ENCODE measurements at places on chromosomes 13 and 19. TPM values are rescaled to one million over a fixed set of nuclear protein-coding genes. Genes with fewer than 3 reads are reported as not detected.

Gene UNC13A
- total RNA-seq = 0.48 TPM

Gene DACH1
- 3.6 TPM for total RNA-seq

Gene SIGLEC5
- total RNA-seq = not detected

Gene NLRP7
- total RNA-seq = 0.24 TPM

Gene NTF4
- total RNA-seq = 4.1 TPM

Gene RNF113B
- total RNA-seq = not detected

Gene KCTD12
- total RNA-seq = 144 TPM

Gene GET3
- 25.0 TPM for total RNA-seq

Gene ENOX1
- total RNA-seq = 19.3 TPM

Gene DHDH
- total RNA-seq = not detected

- DNase-seq = peak; percentile 46
Observed at GRCh38 chr13:23074075-23074828, 106.5 kb upstream of the SGCG start.

DNA sequence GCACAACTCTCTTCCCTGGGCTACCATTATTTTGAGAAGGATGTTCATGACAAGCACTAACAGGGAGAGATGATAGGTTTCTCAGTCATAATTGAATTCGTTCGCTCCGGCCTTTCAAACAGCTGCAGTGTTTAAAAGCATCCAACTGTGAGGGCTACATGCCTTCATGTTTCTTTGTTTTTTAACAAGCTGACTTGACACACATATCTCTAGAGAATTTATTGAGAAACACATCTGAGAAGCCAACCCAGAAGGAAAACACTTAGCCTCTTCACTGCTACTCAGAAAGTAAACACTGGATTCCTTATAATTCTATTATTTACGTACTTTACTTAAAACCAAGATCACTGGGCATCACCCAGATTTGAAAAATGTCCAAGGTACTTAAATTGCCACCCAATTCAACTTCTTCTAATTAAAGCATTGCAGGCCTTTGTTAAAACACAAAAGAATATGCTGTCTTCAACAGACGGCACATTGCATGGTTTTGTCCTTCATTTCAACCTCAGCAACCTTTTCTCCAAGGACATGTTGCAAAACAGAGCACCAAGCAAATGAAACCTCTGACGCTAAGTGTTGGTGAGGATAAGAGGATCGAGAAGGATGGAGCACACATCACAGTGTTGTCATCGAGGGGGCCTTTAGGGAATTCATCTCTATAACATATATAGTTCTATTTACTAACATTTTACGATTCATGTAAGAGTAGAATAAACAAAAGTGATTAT is 75.8 kb downstream of the TBC1D4 start:
- no peak for DNase-seq

DNA sequence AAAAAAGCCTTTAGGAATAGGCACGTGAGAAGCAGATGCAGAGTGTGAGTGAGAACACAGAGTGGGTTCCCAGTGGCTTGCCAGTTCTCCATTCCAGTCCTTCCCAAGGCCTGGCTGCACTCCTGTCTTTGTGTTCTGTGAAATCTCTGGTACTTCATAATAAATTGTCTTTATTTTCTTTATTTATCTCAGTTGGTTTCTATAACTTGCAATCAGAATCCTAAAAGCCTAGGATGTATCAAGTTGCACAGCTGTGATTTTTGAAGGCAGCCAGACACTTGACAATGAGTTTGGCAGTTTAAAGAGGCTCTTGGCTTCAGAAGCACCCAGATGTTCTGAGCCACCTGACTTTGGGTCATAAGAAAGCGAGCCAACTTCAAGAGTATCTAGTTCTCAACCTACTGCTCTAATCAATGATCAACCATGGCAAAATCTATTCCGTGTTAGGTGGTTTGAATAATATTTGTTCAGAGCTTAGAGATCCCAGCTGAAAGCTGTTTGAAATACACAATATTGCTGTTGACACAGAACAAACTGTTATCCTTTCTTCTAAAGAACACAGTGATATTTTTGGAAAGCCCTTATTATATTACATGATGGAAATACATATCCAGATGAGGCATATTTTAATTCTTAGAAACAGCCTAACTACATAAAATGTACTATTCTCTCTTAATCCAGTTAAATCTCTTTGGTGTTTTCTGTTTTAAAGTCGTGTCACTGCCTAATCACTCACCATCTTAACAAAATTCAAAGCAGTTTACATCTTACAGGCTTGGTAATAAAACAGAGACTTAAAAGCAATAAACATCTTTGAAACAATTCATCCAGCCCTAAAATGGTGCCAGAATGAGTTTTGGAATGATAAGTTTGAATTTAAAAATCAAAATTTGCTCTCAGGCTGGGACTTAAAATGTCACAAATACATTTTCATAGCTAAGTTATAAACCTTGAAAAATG is 483.0 kb upstream of the NBEA start:
- DNase-seq = peak; percentile 88

DNA sequence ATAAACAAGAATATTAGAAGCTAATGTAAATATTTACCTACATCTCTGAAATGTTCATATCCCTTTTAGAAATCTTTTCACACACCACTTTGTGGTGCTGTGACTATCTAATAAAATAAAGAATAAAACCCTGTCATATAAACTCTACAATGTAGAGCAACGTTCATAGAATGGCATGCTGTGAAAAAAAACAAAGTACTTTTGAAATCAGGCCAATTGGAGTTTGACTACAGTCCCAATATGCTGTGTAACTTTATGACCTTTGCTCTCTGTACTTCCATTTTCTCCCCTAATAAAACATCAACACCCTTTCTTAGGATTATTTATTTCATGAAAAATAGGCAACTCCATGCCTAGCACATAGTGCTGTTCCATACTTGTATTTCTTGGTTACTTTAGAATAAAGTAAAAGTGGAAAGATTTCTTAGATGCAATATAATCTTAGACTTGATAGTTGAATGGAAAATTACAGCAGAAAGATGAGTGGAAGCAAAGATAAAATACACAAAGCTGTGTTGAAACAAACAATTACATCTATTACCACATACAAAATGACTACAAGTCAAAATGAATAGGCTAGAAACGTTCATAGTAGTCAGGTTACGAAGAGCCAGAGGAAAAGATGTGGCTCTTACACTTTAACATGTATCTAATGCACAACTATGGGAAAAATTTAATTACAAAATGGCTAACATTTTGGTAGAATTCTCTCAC is 613.2 kb upstream of the SLITRK5 start:
- DNase-seq = no peak

- no peak for DNase-seq
Observed at GRCh38 chr13:93118081-93118615, 108.5 kb upstream of the GPC6 start.

DNA sequence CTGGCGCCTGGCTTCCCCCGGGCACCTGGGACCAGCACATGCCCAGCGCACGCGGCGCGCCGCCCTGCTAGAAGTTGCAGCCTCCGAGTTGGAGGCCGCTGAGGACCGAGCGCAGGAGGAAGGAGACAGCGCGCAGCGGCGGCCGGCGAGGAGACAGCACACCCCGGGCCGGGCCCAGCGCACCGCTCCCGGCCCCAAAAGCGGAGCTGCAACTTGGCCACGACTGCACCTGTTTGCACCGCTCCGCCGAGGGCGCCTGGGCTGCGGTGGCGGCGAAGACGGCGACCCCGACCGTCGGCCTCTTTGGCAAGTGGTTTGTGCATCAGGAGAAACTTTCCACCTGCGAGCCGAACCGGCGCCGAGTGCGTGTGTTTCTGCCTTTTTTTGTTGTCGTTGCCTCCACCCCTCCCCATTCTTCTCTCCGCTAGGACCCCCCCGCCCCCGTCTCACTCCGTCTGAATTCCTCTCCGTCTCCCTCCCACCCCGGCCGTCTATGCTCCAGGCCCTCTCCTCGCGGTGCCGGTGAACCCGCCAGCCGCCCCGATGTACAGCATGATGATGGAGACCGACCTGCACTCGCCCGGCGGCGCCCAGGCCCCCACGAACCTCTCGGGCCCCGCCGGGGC is at the start of gene SOX1:
Gene SOX1, plus strand, starts transcription at position 34 of the 626 bp plus-strand sequence. Its CDS starts 510 bp downstream, at position 544.
- DNase-seq = no peak

- no peak for DNase-seq
Observed at GRCh38 chr19:20640023-20640422, 21.3 kb downstream of the ZNF626 start.

GRCh38 chr19:54661846-54662481 is 821 bp upstream of the LILRB4 start:
- no peak for DNase-seq

DNA sequence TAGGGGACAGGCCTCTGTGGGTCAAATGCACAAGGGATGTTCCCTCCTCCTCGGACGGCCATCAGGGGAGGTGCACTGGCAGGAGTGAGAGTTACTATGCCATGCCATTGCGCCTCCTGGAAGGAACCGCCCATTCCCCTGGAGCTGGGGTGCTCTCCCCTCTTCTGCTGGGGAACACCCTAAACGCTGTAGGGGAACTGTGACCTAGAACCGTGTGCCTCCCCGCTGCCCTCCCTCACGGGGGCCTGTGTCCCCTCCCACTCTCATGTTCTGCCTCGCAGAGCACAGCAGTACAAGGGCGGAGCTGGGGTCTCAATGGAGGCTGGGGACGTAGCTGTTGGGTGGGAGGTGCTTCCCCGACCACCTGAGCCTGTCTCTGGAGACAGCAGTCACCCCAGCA is 17.2 kb upstream of the CRTC1 start:
- DNase-seq = no peak

- no peak for DNase-seq
Observed at GRCh38 chr13:84985860-84986259, 813.4 kb downstream of the SLITRK6 start.

GRCh38 chr19:31331536-31331935 is 17.7 kb downstream of the TSHZ3 start:
- DNase-seq = no peak

GRCh38 chr13:97497400-97497799 is 63.4 kb downstream of the RAP2A start:
- no peak for DNase-seq

DNA sequence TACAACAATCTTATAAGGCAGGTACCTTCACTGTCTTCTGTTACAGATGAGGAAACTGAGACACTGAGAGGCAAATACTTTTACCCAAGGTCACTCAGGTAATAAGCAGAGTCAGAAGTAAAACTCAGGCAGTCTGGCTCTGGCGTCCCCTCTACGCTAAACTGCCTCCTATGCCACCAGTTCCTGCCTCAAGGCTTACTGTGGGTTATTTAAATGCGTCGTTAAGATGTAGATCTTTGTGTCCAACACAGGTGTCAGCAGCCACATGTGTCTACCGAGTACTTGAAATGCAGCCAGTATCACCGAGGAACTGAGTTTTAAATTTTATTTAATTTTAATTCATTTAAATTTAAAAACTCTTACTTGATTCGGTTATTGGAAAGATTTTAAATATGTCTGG is 1.9 kb downstream of the HAS1 start:
- DNase-seq = no peak

- no peak for DNase-seq
Observed at GRCh38 chr13:93955904-93956303, 523.6 kb downstream of the DCT start.

- peak; percentile 62 for DNase-seq
Observed at GRCh38 chr13:28337166-28338005, 157.5 kb downstream of the FLT1 start.

DNA sequence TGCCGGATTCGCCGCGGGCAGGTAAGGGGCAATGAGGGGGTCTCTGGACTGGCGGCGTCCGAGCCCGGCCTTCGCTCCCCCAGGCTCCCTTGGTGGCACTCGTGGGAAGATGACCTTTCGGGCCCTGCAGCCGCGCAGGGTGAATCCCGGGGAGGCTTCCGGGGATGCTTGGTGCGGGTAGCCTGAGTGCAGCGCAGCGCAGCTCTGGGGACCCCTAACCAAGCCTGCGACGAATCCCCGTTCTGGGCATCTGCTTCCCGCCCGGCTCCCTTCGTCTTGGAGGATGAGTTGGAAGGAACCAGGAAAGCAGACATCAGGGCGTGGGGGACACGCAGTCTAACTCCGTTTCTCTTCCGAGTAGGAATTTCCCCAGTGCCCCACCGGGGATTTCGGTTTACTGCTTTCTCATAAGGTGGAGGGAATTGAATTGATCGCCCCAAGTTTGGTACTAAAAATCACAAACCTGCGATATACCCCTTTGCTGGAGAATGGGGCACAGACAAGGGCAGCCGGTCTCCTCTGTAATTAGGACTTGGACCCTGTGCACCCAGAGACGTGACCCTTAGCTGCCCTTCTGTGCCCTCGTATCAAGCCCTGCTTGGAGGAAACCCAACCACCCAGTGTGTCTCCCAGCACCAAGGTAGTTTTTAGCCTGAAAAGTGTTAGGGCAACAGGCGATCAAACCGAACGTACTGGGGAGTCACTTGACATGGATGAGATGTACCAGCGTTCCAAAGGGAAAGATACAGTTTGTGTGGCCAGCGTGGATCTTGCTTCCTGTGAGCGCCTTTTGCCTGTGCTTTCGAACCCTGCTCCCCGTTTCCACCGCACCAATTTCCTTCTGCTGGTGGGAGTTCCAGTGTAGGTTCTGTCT is 1.0 kb downstream of the GPC5 start:
- DNase-seq = no peak

GRCh38 chr13:24892829-24893228 is 128.9 kb downstream of the RNF17 start:
- DNase-seq = no peak

DNA sequence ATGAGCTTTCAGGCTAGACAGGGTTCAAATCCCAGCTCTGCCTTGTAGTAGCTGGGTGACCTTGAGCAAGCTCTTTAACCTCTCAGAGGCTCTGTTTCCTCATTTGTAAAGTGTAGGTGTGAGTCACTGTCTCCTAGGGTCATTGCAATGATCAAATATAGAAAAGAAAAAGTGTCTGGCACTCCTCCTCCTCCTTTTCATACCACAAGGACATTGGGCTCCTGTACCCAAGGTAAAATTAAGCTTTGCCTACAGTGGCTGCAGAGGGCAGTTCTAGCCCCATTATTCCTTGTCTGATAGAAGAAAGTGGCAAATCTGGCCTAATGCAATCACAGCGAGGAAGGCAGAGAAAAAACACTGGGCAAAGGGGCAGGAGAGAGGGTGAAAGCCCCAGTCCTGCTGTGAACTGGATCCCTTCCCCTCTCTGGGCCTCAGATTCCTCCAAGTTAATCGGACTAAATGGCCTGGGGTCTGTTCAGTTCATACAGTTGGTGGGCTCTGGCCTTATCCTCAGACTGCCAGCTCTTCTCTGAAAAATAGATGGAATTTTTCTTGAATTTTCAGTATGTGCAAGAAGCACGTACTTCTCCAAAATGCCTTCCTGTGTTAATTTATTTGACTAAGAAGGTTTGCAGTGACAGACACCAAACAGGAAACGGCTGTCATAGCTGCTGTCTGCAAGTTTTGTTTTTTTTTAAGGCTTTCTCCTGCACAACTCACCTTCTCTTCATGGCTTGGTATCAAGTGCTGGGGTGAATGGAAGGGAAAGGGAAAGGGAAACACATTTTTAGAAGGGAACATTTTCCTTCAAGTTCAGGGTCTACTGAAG is 35.3 kb downstream of the RGCC start:
- DNase-seq = no peak

GRCh38 chr13:24557081-24557480 is 44.5 kb upstream of the PARP4 start:
- no peak for DNase-seq

- no peak for DNase-seq
Observed at GRCh38 chr13:25795277-25795676, 256.5 kb downstream of the SHISA2 start.

- peak; percentile 45 for DNase-seq
Observed at GRCh38 chr13:25171517-25172302, at the start of gene AMER2. Gene AMER2 (minus strand): TSS chr13:25172288. CDS start chr13:25171619, 669 bp downstream.
